ENCODE measurements at places on chromosomes 11 and 22.

DNA sequence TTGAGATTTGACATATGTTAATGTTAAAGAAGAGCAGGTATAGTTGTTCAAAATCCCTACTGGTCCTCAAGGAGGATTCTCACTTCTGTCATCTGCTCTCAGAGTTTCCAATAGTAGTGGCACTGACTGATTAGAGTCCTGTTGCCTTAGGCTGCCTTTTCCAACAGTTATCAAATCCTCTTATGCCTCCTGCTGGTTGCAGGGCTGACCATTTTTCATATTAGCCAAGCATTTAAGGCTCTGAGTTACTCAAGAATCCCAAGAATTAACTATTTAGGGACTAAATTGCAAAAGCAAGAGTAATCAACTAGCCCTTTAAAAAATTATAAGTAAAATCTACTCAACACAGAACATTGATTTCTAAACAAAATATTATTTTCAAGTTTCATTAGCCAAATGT, 212.0 kb upstream of the CHORDC1 start:
- ATAC-seq: no peak

DNA sequence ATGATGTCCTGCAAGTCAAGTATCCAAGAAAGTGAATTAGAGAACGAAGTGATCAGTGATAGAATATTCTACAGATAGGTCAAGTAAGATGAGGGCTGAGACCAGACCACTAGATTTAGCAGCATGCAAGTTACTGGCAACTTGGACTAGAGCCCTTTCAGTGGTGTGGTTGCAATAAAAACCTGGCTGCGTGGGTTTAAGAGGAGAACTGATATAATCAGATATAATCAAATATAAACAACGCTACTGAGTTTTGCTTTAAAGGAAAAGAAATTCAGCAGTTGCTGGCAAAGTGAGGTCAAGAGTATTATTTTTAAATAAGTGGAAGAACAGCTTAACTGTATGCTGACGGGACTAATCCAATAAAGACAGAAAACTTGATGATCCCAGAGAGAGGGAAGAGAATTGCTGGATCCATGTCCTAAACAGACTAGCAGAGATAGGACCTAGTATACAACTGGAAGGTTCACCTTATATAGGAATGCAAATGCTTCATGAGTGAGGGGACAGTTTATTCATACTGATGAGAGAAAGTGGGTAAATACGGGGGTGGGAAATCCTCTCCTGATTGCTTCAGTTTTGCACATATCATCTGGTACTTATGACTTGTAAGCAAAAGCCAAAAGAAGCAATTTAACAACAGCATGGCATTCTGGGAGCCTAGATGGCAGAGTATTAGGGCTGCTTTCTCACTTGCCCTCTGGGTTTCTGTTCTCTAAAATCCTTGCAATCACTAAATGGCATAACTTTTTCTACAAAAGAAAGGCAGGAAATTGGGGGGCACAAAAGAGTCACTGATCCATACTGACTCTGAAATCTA, 146.2 kb downstream of the RBFOX2 start:
- ATAC-seq: no peak

- no peak for ATAC-seq
Measured at GRCh38 chr11:76739798-76740197, 43.4 kb upstream of the TSKU start.

- ATAC-seq: no peak
Measured at GRCh38 chr11:131916638-131917037, 546.2 kb downstream of the NTM start.

All from esophagus mucosa (tissue), 1 donor.